Germinal center (tissue), 1 donor: ENCODE measurements at places on chromosomes 13 and 19.

DNA sequence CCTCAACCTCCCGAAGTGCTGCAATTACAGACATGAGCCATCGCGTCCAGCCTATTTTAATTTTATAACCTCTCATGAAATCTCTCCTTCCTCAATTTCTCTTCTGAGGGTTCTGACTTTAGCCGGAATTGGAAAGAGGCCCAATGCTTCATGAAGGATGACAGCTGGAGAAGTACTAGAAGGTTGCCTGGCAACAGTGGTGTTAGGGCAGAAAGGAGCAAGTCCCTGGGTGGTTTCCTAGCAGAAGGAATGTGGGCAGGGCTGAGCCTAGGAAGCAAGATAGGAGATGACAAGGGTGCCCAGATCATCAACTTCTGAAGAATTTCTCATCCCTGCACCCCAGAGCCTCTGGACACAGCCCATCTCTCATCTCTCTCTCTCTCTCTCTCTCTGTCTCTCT, 25.8 kb downstream of the CACNG6 start:
- no peak for DNase-seq

DNA sequence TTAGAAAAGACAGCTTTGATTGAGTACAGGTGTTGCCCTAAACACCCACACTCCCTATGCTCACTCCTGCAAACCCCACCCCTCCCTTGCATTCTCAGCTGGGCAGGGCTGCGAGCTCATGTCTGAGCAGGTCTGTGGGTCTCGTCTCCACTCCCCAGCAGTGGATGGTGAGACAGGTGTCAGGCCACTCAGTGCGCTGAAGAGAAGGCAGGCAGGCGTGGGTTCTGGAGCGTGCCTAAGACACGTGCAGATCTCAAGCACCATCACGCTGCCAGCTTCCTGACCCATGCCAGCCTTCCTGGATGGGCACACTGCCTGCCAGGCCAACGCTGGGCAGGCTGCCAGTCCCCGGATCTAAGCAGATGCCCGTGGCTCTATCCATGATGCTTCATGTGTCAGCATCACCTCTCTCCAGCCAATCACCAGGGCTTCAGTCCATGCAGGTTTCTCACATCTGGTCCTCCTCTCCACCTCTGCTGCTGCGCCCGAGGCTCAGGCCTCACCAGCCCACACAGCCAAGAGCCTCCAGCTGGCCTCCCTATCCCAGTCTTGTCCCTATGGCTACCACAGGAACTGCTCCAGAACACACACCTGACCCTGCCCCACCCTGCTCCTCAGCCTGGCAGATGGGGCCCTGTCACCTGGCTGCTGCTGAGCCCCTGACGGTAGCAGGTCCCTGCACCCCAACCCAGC, 42.6 kb downstream of the EPS15L1 start:
- no peak for DNase-seq

- DNase-seq, result no peak
Observed at GRCh38 chr13:36979361-36980050, 19.6 kb downstream of the ALG5 start.

- DNase-seq, result no peak
Observed at GRCh38 chr19:46073268-46073922, 32.6 kb upstream of the IGFL4 start.

- DNase-seq, result no peak
Observed at GRCh38 chr13:77678691-77679235, 18.7 kb upstream of the SLAIN1 start.

- no peak for DNase-seq
Observed at GRCh38 chr19:39967561-39967960, 3.4 kb upstream of the PSMC4 start.

DNA sequence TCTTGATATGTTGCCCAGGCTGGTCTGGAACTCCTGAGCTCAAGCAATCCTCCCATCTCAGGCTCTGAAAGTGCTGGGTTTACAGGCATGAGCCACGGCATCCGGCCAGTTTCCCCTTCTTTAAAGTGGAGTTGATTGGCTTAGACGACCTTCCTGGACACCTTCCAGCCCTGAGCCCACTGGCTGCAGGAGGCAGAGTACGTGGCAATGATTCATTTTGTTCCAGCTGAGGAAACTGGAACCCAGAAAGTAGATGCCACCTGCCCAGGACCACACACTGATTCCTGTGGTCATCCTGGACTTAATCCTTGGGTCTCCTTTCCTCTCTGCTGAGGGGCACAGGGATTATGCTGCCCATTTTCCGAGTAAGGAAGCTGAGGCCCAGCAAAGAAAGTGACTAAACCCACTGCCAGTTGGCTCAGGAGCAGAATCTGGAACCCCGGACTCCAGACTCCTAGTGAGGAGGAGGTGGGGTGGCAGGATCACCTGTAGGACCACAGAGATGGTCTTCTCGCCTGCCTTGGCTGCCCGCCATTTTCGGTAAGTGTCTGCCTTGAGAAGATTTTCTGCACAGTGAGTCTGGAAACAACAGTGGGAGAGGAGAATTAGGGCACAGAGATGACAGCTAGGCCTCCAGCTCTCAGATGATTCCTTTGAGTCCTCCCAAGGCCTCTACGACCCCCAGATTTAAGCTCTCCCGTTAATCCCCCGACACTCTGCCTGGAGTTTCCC, 737 bp downstream of the XRCC1 start:
- no peak for DNase-seq

DNA sequence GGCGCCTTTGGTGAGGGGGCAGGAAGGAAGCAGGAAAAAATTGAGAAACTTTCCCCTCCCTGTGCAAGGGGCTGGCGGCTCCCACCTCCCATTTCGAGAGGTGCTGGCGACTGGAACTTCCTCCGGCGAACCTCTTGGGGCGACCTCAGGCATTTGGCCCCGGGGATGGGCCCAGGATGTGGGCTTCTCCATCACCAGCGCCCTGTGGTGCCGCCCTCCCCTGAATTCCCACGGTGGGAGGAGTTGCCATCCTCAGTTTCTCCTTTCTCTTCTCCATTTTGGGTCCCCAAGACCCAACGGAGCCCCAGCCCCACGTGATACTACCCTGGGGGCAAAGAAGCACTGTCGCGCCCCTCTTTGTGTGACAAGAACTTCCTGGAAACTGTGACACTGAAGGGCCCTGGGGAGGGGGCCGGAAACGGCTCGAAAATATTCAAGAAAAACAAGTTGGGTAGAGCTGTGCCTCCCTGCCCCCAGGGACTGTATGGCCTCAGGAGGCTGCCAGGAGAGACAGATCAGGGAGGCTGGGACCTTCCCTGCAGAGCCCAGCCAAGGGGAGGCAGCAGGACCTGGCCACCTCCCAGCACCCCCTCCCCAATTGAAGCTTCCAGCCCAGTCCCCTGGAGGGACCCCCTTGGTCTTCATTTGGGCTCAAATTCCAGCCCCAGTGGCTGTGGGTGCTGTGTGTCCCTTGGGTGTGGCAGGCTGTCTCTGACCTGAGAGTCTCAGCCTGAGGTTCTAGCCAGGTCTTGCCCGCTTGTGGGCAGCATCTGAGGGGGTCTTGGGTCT, 16.2 kb upstream of the AP1M2 start:
- DNase-seq, result peak; percentile 90

- no peak for DNase-seq
Observed at GRCh38 chr19:45071969-45072790, 4.1 kb downstream of the ZNF296 start.

DNA sequence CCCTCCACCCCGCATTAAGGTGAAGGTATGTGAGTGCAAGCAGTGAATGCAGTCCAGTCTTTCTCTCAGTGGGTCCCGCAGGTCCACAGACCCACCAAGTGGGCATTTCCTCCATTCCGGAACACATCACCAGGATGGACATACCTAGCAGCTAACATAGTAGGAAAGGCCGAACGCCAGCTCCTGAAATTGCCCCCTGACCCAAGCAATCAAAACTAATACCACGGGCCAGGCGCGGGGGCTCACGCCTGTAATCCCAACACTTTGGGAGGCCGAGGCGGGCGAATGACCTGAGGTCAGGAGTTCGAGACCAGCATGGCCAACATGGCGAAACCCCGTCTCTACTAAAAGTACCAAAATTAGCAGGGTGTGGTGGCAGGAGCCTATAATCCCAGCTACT, 71.7 kb upstream of the VSTM2B start:
- no peak for DNase-seq

DNA sequence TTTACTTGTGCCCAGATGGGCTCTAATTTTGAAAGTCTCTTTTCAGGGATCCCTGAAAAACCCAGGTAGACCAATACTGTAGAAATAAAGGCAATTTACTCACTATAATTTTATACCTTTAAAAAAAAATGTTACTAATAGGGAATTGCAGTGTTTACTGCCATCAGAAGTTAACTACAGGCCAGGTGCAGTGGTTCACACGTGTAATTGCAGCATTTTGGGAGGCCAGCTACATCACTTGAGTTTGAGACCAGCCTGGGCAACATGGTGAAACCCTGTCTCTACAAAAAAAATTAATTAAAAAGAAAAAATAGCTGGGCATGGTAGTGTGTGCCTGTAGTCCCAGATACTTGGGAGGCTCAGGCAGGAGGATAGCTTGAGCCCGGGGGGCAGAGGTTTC, 10.2 kb downstream of the USP12 start:
- no peak for DNase-seq

- peak; percentile 18 for DNase-seq
Observed at GRCh38 chr13:109785892-109786450, 412 bp downstream of the IRS2 start.

GRCh38 chr19:518598-519231, 11.4 kb downstream of the TPGS1 start:
- peak; percentile 23 for DNase-seq

- no peak for DNase-seq
Observed at GRCh38 chr19:45424191-45425058, 708 bp upstream of the ERCC1 start.

GRCh38 chr19:31256593-31256960, 92.7 kb downstream of the TSHZ3 start:
- no peak for DNase-seq

DNA sequence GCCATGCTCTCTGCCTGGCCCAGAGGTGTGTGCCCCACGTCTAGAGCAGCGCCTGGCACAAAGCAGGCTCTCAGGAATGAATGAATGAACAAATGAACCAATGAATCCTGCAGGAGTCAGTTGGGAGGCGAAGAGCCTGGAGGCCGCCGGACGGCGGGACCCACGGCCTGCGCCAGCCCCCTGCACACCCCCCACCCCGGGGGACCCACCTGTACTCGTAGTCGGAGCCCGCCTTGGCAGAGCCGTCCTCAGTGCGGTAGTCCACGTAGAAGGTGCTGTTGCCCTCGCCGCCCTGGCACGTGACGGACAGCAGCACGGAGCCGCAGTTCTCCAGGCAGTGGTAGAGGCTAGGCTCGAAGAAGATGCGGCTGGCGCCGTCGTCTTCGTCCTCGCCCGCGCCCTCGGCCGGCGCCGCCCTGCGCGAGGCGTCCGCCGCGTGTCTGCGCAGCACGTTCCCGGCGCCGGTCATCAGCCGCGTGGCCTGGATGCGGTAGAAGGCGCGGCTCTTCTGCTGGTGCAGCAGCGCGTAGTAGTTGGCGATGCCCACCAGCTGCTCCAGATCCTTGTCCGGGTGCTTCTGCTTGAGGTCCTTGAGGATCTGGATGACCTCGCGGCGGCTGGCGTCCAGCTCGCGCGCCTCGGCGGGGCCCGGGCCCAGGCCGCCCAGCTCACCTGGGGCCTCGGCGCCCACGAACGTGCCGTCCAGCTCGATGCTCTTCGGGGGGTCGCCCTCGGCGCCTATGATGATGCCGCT, 14.8 kb downstream of the SLC8A2 start:
- DNase-seq, result no peak

- no peak for DNase-seq
Observed at GRCh38 chr13:42384265-42384664, 112.3 kb downstream of the AKAP11 start.

- no peak for DNase-seq
Observed at GRCh38 chr19:47714339-47714738, 1.1 kb downstream of the EHD2 start.

DNA sequence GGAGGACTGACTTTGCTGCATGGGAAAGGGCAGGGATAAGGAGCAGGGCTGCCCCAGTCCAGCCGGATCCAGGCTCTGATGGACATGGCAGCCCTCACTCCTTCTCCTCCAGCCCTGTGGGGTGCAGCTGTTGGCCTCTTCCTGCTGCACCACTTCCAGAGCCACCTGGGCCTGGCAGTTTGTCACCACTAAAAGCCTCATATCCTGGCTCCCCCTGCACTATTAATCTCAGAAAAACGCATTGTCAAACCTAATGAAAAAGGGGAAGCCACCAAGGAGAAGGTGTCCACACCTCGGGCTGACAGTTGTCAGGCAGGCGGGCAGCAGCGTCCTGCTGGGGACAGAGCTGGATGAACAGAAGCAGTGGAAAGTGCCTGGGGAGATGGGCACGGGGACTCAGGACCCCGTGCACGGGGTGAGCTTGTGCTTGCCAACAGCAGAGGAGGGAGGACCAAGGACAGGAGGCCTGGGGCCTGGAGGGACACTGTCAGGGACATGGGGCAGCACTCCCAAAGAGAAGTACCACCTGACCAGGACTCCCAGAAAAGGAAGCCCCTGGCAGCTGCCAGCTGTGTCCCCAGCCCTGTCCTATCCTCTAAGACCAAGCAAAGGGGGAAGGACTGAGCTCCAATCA, 151.1 kb upstream of the TSHZ3 start:
- no peak for DNase-seq

DNA sequence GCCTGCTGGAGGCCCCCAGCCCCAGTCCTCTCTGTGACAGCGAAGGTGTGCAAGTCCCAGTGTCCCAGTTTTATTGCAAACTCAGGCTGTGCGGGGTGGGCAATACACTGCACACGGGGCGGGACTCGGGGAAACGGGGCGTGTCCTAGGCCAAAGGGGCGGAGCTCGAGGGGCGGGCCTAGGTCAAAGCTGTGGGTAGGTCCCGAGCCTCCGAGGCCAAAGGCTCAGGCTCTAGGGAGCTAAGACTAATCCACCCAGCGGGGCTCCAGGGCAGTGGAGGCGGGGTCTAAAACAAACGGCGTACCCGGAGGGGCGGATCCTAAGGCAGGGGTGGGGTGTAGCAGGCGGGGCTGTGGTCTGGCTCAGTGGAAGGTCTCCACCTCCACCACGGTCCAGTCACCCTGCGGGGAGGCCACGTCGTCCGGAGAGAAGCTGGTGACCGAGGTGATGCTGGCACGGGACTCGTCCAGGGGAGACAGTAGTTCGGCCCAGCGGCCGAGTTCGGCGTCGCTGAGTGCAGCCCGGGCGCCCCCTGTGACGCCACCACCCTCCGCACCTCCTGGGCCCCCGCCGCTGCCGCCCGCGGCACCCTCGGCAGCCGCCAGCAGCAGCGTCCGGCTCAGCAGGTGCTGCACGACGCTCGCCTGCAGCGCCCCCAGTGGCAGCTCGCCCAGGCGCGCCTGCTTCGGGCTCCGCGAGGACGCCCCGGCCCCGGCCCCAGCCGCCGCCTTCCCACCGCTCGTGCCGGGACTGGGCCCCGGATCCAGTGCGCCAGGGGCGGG, 5.3 kb downstream of the PRR36 start:
- peak; percentile 92 for DNase-seq

GRCh38 chr13:79799059-79799867, 318.3 kb downstream of the NDFIP2 start:
- no peak for DNase-seq
